NCI-H1436 (cell line): ENCODE measurements at places on chromosomes 13 and 19.

DNA sequence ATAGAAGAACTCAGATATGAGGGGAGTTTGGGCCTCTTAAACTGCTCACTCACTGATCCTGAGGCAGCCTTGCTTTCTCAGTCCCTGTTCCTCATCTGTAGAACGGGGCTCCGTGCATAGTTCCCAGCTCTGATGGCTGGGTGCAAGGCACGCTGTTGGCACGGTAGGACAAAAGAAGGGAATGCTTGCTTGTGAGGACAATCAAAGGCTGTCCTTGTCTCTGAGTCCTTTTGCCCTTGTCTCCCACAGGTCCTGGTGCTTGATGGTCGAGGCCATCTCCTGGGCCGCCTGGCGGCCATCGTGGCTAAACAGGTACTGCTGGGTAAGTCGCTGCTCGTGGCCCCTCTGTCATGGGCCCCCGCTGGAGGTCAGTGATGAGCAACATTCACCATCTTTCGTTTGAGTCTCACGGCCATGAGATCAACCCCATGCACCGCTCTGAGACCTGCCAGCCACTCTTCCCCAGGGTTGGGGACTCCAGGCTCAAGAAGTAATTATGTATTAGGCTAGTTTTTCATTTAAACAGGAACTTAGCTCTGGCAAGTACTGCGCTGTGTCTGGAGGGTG, 2.3 kb downstream of the RPL13A start:
- DNase-seq, result no peak

DNA sequence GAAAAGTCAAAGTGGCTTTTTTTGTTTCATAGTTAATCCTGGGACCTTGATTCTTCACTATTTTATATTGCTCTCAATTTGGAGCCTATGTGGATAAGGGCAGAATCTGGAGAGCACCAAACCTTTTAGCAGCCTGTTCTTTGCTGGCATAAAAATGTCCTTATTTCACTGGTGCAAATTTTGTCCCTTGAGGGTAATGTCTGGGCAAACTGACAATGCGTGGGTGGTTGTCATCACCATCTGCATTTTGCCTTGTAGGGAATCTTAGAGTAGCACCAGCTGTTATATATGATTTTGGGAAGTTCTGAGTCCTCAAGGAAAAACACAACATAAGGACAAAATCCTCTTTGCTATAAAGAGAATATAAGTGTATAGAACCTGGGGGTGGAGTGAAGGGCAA, 336.9 kb upstream of the HTR2A start:
- DNase-seq, result no peak

GRCh38 chr13:91214031-91214430, 133.5 kb upstream of the MIR17HG start:
- no peak for DNase-seq

- DNase-seq, result no peak
Measured at GRCh38 chr13:25816239-25816638, 235.6 kb downstream of the SHISA2 start.

DNA sequence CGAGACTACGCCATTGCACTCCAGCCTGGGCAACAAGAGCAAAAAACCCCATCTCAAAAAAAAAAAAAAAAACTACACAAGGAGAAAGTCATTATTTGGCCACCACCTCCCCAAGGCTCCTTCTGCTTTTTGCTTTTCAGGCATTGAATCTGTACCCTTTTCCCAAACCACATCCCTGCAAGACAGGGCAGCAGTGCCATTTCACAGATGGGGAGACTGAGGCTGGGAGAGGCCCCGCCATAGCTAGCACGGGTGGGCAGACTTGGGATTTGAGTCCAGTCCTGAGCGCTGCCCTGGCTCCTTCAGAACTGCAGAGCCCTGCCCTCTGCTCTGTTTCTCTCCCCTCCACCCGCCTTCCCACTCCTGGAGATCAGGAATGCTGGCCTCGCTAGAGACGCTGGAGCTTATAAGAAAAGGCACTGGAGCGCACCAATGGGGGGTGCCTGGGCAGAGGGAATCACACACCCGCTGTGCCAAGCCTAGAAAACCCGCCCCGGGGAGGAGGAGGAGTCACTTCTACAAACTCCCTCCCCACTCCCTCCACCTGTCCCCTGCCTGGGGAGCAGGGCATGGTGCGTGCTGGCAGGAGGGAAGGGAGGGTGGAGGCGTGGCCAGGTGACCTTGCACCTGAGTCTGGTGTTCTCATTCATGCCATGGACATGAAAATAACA, 17.6 kb downstream of the TJP3 start:
- DNase-seq, result no peak

GRCh38 chr19:5251096-5252065, 89.2 kb downstream of the PTPRS start:
- DNase-seq, result no peak

DNA sequence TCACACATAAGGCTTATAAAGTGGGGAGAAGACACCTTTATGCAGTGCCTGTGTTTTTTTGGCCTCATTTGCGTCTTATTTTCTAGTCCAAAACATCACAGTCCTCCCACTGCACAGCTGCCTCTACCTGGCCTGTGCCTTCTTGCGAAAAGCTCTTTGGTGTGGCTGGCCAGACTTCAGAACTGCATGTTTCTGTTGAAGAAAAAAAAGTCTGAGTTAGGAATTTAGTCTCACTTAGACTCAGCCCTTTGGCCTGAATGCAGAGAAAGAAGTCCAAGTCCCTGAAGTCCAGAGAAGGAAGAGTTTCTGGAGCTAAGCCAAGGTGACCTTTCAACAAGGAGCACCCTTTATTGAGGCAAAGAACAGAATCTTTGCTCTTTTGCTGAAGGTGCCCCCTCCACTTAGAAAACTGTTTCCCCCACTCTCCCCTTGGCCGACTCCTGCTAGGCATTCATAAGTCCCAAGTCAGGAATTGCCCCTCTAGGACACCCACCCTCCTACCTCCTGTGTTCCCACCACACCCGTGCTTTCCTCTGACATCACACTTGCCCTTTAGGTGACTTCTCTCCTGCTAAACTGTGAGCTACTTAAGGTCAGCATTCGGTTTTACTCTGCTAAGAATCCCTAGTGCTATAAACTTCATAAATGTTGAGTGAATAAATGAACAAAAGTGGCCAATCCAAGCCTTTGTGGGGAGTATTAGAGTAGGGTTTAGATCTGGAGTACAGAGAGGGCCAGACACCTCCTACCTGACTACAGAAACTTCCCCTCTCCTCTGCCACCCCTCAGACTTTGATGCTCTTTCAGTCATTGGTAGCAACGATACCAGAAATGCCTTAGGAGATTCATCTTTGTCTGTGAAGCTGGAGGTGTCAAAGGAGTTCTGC, 226.8 kb downstream of the LACC1 start:
- DNase-seq, result no peak

- no peak for DNase-seq
Measured at GRCh38 chr19:54114340-54115108, 933 bp downstream of the TFPT start.
